ENCODE measurements at places on chromosomes 7 and 10.
A peak's percentile ranks its signal among the peaks of the same experiment; 100 is the strongest.

DNA sequence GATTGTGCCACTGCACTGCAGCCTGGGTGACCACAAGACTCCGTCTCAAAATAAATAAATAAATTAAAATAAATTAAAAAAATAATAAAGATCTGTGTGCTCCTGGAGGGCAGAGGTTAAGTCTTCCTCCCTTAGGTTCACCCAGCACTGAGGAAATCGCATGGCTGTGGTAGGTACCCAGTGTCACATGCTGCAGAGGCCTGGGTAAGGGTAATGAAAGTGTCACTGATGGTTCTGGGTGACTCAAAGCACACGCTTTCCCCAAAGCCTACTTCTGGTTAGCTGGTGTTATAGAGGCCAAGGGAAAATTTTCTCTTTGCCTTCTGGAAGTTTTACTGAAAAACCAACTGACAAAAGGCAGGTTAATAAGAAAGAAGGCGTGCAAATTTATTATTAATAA, 88.8 kb upstream of the ITGB1 start:
- no peak for DNase-seq

DNA sequence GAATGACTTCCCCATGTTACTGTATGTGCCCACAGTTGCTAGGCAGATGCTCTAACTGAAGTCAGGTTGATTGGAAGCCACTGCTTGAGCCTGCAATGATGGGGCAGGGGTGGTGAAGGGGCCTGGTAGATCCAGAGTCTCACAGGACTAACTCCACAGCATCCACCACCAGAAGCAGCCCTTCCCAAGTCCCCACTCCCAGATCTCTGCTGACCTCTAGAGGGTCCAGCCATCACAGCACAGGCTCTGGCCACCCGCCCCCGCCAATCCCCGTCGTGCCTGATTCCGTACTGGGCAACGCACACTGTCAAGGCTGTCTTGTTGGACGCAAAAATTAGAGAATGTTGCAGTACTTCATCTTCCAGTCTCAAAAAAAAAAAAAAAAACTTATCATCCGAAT, 136.8 kb upstream of the PDE1C start:
- DNase-seq = peak; percentile 24

GRCh38 chr10:23399701-23400144, 39.2 kb upstream of the OTUD1 start:
- DNase-seq = no peak

- no peak for DNase-seq
These were observed 32.0 kb upstream of the EN2 start for GRCh38 chr7:155425887-155426286.

GRCh38 chr10:85926986-85927385, 439.6 kb downstream of the GRID1 start:
- DNase-seq = no peak

- no peak for DNase-seq
These were observed 43.8 kb downstream of the EXOC6 start for GRCh38 chr10:92891885-92892690.

- no peak for DNase-seq
These were observed 34.8 kb downstream of the ITGB8 start for GRCh38 chr7:20365486-20365885.

GRCh38 chr10:123140983-123141390, 5.2 kb downstream of the HMX3 start:
- no peak for DNase-seq

- DNase-seq = no peak
These were observed 35.6 kb downstream of the ANKMY2 start for GRCh38 chr7:16609842-16610450.

DNA sequence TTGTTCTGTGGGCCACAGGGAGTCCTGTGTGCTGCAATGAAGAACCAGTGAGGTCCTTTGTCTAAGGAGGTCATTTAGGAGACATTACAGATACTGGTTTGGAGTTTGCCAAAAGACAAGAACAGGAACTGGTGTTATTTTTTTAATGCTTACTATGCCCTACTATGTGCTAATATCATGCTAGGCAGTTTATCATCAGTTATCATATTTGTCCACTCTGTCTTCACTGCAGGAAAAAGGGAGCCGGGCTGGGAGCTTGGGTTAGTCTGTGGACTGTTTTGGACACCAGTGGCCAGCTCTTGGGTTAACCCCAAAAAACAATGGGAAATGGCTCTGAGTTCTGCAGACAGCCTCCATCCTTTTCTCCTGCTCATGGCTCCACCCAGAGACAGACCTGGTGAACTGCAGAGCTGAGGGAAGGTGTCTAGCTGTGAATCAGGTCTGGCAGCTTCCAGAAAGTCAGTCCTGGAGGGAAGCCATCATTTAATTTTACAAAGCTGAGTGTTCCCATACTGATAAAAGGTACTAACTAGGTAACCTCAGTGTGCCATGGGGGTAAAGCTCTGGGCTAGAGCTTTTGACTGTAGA, 101.2 kb upstream of the ZNF746 start:
- DNase-seq = no peak

DNA sequence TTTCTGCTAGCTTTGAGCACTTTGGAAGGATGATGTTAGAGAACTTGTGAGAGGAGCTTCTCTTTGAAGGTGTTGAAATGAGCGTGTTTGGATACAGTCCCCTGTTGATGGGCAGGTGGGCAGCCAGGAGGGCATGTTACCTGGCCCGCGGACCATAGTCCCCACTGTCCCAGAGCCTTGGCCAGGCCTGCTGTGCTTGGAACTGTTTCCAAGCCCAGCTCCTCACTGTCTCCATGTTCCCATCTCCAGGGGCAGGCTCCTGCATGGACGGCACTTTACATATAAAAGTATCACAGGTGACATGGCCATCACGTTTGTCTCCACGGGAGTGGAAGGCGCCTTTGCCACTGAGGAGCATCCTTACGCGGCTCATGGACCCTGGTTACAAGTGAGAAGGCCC, 27.2 kb upstream of the TRIM8 start:
- no peak for DNase-seq

DNA sequence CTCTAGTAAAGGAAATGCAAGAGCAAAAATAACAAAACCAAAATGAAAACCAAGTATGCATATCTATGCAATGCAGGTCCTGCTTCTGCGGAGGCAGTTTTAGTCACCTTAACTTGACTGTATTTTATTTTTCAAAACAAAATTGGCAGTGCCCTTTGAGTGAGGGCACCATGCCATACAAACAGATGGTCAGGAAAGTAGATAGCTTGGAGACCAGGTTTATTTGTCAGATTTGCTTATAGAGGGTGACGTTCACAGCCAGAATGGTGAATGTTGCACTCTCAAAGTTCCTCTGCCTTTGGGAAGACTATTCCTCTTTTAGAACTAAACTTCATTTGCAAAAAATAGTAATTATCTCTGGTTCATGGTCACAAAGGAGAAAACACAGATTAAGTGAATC, 801.9 kb downstream of the ANKRD7 start:
- DNase-seq = no peak

All from HAP-1 (cell line).